ENCODE measurements at places on chromosomes 5 and 9.

- no peak for DNase-seq
These were observed 58.6 kb downstream of the SEMA6A start for GRCh38 chr5:116516021-116516420.

- DNase-seq = no peak
These were observed 267.7 kb downstream of the DENND1A start for GRCh38 chr9:123662057-123662776.

DNA sequence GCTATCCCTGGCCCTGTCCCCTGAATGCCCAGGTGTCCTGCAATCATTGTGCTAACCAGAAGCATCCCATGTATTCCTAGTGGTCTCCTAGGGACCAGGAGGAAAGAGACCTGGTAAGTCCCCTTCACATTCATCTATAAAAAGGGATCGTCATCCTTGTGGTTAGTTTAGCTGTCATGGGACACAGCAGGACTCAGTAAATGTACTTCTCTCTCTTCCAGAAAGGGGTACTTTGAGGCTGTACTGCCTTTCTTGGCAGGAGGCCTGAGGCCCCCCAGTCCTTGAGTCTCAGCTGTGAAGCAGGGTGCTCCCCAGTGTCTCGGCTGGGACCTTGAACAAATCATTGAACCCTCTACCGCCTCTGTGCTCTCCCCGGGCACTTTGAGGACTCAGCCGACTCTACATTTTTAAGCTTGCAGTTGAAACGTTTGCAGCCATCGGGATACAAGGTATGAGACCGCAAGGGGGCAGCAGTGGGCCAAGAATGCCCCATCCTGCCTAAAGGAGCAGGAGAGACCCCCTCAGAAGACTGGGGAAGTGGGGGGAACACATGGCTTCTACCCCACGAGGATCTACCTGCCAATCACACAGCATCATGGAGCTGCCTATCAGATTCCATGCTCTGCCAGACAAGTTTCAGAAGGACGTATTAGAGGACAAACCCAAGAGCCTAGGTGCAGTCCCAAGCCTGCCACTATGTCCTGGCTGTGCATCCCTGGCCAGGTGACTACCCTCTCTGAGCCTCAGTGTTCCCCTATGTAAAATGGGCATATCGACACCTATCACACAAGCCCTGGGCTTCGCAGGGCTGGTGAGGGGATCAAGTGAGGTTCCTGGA is 2.4 kb upstream of the PHYKPL start:
- DNase-seq = peak; percentile 61

DNA sequence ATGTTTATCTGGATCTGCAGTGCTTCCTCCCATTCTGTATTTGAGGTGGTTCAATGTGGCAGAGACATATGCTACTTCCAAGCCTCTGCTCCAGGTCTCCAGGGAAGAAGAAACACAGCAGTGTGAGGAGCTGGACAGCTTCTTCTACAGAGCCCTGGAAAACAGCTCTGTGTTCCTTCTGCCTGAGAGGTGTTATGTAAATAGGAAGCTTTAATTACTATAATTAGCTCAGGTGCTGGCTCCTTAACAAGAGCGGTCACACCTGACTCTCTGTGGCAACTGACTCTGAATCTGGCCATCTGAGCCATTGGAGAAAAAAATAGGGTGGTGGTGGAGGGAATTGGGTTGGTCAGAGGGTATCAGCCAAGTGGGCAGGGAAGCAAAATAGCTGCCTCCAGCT is 332.4 kb upstream of the BRINP1 start:
- no peak for DNase-seq

DNA sequence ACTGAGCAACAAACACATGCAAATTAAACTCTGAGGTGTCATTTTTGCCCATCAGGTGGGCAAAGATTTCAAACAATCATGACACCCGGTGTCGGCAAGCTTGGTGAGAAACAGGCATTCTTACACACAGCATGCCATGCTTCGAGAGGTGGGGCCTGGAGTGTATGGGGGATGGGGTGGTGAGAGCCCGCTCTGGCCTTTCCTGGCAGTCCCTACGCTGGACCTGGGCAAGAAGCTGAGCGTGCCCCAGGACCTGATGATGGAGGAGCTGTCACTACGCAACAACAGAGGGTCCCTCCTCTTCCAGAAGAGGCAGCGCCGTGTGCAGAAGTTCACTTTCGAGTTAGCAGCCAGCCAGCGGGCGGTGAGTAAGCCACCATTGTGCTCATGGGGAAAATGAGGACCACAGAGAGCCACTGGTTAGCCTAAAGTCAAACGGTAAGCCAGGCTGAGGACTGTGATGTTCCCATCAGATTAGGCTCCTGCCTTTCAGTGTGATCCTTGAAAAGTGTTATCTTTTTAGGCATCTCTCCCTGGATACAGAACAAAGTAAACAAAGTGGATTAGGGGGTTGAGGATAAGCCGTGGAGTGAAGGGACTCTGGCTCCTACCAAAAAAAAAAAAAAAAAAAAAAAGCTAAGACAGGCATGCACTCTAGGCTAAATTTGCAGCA is 9.4 kb downstream of the MYOZ3 start:
- no peak for DNase-seq

- no peak for DNase-seq
These were observed 109.0 kb downstream of the NTRK2 start for GRCh38 chr9:84778570-84778969.

GRCh38 chr5:109769597-109770291 is 80.0 kb downstream of the MAN2A1 start:
- no peak for DNase-seq

Data from activated CD4-positive, alpha-beta T cell treated with anti-CD3 and anti-CD28 coated beads for 24 hours (primary cell).